Stimulated activated CD4-positive, alpha-beta T cell treated with anti-CD3 and anti-CD28 coated beads, Interleukin-1b, Interleukin-23, amount 100 ng/mL, for 1 hour (primary cell): ENCODE measurements at places on chromosomes 3 and 15.

GRCh38 chr3:16200411-16200810, 25.9 kb downstream of the GALNT15 start:
- DNase-seq: no peak

DNA sequence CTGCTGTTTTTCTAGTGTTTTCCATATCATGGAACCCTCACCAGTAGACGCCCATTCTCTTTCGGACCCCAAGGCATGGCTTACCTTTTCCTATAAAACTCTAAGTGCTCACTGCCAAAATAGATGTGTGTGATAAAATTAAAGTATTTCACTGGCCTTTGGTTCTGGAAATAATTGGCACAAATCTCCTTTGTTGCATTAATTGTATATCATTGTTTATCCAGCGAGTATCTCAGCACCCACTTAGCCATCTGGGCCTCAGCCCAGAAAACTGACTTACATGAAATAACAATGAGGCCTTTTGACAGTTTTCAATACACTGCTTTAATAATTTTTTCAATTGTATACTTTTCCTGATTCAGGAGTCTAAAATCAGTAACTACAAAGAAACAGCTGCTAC, 105.1 kb downstream of the MECOM start:
- no peak for DNase-seq

DNA sequence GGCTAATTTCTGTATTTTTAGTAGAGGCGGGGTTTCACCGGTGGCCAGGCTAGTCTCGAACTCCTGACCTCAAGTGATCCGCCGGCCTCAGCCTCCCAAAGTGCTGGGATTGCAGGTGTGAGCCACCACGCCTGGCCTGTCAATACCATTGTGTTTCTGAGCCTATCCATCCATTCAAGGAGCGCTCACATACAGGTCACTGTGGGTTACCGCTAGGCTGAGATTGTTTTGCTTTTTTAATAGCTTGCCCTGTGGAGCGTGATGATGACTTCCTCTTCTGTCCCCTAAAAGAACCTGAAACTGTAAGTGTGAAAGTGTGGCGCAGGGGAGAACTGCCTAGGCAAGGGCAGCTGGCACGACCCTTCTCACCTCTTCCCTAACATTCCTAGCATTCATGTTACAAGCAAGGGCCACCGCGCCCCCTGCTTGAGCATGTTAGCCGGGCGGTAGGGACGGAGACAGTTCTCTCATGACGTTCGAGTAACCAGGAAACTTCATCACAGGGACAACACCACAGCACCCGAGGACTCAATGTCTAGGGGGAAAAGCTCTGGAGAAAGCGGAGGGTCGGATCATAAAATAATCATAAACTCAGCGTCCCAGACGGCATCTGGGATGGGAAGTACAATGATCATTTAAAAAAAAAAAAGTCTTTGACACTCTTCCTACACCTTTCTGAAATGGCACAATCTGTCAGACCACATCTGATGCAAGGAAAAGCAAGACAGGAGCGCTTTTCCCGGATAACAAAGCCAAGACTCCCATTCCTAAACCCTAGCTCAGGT, 790 bp downstream of the LAMP3 start:
- no peak for DNase-seq

DNA sequence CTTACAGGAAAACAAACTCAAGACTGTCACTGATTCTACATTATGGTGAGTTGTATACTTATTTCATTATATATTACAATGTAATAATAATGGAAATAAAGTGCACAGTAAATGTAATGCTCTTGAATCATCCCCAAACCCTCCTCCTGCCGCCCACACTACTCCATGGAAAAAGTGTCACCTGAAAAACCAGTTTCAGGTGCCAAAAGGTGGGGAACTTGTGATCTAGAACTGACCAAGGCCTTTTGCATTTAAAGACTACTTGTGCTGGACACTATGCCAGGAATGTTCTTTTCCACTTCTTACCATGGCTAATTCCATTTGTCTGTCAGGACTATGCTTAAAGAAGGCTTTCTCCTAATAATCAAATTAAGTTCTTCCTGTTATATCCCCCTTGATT, 32.3 kb downstream of the ROBO2 start:
- no peak for DNase-seq

- DNase-seq: no peak
Measured at GRCh38 chr3:40021338-40021737, 211.9 kb downstream of the MYRIP start.

DNA sequence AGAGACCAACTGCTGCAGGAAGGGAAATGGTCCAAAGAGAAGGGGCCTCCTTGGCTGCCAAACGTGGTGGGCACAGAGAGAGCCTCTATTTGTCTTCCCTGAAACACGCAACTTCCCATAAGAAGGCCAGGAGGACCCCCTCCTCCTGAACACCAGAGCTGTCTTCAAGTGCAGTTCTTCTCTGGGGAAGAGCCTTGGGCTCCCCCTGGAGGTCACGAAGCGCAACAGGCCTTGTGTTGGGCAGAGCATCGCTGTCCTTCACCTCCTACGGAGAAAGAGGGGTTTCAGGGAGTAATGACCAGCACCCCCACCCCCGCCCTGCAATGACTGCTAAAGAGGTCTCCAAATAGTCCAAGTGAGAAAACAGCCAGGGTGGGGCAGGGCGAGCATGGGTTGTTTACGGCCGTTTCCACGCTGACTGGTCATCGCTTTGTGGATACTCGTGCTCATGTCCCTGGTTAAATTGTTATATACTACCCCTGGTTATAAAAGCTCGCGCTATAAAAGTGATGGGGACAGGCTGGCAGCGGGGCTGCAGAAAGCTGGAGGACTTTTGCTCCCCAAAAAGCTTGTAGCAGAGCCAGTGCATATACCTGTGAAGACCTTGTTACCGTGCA, 397.5 kb upstream of the ATP10A start:
- DNase-seq: no peak

- DNase-seq: no peak
Measured at GRCh38 chr3:72418244-72418643, 430.0 kb downstream of the SHQ1 start.

DNA sequence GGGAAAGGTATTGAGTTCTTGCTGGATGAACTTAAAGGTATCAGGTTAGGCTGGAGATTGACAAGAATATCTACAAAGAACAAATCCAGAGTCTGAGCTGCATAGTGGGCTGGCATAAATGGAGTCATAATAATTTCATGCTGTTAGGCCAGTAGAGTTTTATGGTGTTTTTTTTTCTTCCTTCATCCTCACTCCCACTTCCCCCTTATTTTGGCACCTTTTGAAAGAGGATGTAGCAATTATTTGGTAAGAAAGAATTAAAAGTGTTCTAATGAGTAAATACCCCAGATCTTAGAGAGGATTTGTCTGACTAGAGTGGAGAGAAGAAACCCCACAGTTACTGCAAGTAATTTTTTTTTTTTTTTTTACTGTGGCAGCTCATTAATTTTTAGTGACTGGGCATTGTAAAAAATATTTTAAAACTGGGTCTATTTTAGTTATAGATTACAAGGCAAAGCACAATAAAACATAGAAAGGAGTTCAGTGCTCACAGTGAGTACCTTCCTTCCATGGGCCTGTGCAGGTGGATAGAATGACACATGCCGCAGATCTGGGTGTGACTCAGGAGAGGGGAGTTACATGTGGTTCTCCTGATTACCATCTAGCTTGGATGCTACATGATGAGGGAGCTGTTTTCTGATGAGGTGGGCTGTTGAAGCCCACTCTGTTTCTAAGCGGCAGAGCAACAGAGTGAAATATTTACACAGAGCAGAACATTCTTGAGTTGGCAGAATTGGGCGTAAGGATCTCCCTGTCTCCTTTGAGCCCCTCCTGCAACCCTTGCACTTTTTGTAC, 5.3 kb downstream of the EDEM1 start:
- DNase-seq: no peak

GRCh38 chr3:135513106-135514059, 452.1 kb upstream of the PPP2R3A start:
- no peak for DNase-seq

- no peak for DNase-seq
Measured at GRCh38 chr15:53829471-53829870, 70.0 kb upstream of the WDR72 start.

GRCh38 chr3:165204445-165204844, 8.3 kb upstream of the SLITRK3 start:
- DNase-seq: no peak

DNA sequence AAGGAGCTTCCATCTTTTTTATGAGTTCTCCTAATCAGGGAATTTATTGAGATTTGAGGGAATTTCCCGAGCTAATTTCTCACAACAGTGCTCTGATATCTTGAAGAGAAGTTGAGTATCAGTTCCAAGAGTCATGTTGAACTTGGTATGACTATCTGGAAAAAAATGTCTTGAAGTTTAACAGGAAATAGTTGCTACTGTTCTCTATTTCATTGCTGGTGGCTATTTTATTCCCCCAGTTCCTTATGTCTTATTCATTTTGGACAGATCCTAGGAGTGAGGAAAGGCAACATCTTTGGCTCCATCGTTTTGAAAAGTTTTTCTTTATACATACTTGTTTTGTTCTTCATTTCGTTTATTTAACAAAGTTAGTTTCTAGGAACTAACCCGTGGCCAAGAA, 307.8 kb upstream of the AGTR1 start:
- no peak for DNase-seq

DNA sequence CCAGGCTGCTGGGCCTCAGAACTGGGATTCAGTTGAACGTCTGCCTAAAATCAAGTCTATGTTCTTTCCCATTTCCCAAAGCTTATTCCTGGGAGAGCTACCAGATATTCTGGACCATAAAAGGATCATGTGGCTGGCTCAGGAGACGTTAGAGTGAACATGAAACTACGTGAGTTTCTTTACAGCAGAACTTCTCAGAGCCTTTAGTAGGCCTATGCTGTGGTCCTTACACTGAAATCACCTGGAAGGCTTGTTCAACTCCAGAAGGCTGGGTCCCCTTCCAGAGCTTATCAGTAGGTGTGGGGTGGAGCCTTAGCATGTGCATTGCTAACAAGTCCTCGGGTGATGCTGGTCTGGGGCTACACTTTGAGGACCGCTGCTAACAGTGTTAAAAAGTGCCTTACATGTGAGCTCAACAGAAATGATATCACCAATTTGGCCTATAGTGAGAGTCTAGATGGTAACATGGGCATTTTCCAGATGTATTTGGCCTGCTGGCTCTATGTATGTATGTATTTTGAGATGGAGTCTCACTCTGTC, 50.7 kb downstream of the LMCD1 start:
- no peak for DNase-seq

DNA sequence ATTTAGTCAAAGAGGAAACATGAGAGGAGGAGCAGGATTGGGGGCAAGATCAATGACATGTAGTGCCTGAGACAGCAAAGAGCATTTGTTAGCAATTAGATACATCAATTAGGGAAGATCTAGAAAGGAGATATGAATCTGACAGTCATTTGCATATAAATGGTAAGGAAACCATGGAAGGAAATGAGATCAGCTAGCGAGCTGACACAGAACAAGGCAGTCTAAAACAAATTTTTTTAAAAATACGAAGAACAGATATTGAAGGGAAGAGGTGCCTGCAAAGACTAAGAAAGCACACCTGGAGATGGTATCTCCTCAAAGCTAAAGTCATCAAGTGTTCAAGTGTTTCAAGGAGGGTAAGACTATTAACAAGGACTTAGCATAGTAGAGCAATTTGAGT, 4.6 kb downstream of the EPM2AIP1 start:
- no peak for DNase-seq

- DNase-seq: no peak
Measured at GRCh38 chr3:72818092-72818773, 30.0 kb downstream of the SHQ1 start.

- DNase-seq: no peak
Measured at GRCh38 chr15:62887113-62887570, 155.4 kb upstream of the TPM1 start.

GRCh38 chr3:105791919-105792786, 76.7 kb downstream of the CBLB start:
- DNase-seq: no peak

GRCh38 chr3:13072239-13072599, 1.0 kb downstream of the IQSEC1 start:
- no peak for DNase-seq

GRCh38 chr15:70487387-70487740, 276.0 kb downstream of the UACA start:
- no peak for DNase-seq

- no peak for DNase-seq
Measured at GRCh38 chr3:194573680-194574437, 59.4 kb downstream of the TMEM44 start.

DNA sequence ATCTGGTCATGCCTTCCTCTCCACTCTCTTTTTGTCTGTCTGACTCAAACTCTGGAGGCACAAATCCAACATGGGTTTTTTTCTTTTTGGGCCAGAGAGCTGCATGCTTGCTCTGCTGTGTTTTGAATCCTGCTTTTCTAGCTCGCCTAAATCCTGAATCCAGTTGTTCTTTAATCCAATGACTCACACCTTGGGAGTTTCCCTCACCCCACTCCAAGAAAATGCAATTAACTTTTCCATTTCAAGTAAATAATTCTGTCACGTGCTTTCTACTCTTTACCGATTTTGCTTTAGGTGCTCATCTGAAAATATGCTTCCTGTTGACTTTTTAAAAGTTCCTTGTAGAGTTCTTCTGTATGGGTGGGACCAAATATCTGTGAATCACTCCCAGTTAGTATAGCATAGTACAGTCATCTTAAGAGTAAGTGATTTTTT, 47.6 kb downstream of the SLMAP start:
- DNase-seq: no peak

DNA sequence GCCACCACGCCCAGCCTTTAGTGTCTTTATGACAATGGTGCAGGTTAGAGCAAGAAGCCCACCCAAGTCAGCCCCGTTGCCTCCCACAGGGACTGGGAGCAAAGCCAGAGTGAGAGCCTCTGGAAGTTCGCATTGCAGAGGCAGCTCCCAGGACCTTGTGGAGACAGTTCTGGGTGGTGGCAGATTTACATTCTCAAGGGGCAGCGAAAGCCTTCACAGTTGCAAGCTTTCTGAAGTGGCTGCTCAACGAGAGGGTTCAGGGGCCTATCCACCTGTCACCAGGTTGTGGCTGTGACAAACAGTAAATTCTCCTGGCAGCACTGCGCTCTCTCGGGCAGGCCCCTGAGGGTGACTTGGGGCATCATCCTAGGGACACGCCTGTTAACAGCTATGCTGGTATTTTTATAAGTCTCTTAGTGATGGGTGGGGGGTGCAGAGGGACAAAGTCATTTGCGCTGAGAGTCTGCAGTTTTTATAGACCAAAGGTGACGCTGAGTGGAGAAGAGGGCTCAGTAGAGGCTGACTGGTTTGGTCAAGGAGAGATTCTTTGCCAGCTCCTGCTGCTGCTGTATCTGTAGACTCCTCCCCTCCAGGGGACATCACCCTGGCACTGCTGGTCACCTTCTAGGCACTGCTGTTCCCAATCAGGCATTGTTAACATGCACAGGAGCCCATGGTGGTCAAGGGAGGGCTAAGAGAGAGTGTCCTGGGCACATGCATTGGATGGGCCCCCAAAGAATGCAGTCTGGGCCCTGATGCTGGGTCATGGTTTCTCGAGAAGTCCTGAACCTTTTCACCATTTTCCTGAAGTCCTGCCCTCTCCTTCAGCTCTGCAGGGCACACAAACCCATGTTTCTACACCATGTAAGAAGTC, 57.5 kb upstream of the KLF13 start:
- no peak for DNase-seq

GRCh38 chr15:74386496-74387140, 19.2 kb upstream of the CYP11A1 start:
- DNase-seq: no peak
